ENCODE measurements at places on chromosomes 7 and 10.
A peak's percentile ranks its signal among the peaks of the same experiment; 100 is the strongest.

DNA sequence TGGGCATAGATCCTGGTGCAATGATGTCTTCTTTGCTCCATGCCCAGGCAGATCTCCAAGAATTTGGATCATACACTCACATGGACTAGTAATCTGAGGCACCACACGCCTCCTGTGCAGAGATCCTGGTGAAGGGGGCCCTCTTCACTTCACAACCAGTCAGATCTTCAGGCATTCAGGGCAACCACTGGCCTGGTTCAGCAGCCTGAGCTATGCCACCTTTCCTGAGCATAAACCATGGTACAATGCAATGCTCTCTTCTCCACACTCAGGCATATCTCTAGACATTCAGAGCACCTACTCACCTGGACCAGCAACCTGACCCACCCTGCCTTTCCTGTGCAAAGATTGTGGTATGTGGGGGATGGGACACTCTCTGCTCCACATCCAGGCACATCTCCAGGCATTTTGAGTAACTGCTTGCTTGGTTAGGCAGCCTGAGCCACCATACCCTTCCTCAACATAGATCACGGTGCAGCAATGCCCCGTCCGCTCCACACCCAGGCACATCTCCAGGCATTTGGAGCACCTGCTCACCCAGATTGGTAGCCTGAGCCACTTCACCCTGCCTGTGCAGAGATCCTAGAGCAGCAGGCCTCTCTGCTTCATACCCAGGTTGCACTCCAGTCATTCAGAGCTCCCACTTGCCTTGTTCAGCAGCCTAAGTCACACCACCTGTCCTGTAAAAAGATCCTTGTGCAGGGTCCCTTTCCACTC, 532.2 kb upstream of the STEAP1 start:
- DNase-seq = no peak

DNA sequence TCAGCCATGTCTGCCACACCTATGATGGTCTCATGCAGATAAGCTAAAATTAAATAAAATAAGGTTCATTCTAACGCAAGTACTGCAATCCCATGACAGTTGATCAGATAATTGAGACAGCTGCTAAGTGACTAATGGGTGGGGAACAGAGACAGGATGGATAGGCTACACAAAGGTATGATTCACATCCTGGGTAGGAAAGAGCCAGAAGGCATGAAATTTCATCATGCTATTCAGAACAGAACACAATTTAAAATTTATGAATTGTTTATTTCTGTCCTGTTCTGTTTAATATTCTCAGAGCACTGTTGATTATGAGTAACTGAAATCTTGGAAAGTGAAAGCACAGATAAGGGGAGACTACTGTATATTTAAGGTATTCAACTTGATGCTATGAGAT, 381.8 kb upstream of the SORCS1 start:
- no peak for DNase-seq

DNA sequence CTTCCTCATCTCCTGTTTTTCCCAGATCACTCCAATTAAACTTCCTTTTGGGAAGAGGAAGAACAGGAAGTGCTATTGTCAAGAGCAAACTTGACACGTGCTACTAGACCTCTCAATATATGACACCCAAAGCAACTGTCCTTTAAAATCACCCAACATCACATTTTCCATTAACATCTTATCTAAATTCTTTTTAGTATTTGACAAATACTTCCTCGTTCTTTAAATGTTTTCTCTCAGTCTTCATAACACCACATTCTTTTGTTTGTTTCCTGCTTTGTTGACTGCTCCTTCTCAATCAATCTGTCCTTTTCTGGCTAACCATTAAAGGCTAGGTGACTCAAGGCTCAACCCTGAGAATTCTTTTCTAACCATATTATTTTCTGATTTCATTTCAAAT, 7.1 kb upstream of the TFPI2 start:
- DNase-seq = no peak

DNA sequence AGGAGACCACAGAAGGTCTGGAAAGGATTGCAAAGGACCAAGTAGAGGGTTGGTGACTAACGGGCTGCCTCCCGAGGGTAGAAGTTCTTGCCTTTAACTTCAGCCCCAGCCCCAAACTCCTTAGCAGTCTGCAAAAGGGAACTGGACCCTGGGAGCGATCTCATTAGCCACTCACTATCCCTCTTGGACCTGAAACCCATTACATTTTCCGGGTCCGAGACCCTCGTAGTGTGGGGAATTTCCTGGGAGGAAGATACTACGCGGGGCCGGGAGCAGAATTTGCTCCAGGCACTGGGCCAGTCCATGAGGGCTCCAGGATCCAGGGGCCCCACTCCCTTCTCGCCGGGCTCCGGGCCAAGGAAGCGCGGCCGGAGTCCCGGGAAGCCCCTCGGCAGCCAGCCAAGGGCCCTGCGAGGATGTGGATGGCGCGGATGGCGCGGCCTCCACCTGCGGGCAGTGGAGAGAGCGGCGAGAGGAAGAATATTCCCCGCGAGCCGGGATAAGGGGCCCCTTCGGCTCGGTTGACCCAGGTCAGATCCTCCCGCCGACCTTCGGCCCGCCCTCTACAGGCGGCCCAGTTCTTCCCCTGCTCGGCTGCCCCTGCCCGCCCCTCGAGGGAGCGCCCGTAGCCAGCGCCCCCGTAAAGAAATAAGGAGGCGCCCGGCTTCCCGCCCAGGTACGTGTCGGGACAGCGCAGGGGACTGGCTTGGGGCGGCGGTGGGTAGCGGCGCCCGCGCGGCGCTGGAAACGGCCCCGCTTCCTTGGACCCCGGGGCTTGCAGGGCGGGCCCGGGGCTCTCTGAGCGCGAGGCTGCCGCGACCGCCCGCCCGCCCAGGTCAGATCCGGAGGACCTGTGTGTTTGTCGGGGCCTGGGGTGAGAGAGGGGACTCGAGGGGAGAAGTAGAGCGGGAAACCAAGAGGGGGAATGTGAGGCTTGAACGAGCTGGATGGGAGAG, at the start of gene MYO3A:
Gene MYO3A, plus strand, starts transcription at position 577 of the 956 bp plus-strand sequence. CDS start 17,882 bp downstream, outside the sequence.
- peak; percentile 41 for DNase-seq

- DNase-seq = no peak
These were observed 224.0 kb upstream of the GRB10 start for GRCh38 chr7:51006483-51007235.

GRCh38 chr7:4265676-4266075, 416.4 kb upstream of the FOXK1 start:
- DNase-seq = no peak

GRCh38 chr10:67770537-67770936, 67.5 kb downstream of the DNAJC12 start:
- no peak for DNase-seq

DNA sequence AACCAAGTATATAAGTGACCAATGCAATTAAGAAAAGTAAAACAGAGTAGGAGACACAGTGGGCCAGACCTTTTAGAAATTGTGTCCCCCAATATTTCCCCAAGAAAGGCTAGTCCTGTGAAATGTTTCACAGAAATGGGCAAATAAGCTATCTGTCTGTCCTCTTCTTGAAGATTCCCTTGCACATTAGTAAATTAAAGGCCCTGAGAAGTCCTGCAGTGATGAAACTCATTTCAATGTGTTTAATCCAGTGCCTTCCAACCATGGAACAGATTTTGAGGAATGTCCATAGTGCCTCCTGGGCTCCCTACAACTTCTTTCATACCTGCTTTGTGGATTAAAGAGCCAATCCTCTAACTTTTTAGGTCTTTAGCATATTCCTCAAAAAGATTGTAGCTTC, 11.2 kb upstream of the EEPD1 start:
- no peak for DNase-seq

DNA sequence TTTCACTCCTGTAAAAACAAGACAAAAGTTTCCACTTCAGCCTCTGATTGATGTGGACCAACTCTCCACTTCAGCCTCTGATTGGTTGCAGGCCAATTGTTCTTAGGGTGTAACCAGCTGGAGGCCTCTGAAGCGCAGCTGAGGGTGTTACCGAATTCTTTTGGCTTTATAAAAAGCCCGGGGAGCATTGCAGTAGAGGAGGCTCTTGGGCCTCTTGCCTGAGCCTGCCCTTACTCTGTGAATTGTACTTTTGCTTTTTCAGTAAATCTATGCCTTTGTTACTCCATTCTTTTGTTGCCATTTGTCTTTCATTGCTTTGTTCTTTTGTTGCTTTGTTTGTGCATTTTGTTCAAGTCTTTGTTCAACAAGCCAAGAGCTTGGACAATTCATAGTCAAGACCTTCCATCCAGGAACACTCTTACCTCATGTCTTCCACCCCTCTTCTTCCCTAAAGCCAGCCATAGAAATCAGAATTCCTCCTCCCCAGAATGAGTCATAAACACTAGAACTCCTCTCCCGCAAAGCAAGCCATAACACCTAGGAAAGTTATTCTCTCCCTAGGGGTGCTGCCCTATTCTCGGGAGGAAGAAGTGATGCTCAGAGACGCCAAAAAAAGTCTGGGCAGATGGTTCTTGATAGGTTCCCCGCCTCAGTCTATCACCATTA, 53.5 kb upstream of the ARMC3 start:
- no peak for DNase-seq

- DNase-seq = no peak
These were observed 68.1 kb downstream of the MAD1L1 start for GRCh38 chr7:2164646-2165045.

DNA sequence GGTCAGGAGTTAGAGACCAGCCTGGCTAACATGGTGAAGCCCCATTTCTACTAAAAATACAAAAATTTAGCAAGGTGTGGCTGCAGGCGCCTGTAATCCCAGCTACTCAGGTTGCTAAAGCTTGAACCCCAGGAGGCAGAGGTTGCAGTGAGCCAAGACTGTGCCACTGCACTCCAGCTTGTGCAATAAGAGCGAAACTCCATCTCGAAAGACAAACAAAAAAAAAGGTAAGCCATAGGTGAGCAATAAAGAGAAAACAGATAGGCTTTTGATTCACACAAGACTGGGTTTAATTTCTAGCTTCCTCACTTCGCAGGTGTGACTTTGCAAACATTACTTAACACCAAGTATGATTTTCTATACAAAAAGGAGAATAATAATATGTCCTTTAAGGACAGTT, 72.3 kb upstream of the ACBD5 start:
- no peak for DNase-seq

DNA sequence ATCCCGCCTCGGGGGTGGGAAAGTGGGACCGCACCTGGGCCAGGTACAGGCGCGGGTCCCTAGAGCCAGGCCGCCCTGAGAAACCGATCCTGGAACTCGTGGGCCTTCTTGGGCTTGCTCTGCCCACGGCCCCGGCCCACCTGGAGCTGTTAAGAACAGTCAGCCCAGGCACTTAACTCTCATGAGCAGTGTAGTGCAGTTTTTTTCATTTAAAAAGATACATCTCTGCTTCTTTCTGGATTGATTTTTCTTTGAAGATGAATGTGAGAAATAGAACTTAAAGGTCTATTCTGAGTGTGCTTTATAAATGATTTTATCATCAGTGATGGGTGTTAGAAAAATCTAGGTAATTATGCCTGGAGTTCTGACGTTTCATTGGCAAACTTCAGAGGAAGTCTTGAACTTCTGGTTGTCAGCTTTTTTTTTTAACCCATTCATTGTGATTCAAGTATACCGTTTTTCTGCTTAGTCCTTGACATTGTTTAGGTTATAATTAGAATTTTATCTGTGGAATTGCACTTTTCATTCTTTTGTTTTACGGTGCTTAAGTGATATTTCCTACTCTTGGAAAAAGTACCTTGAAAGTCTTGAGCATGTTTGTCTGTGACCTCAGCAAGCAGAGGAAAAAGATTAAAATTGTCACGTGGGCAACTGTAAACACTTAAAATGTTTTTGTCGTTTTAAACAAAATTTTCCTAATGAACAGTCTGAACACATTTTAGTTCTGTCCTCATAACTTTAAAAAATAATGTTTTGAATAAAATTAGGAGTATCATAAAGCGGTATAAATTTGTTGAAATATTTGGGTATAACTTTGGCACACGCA, 906 bp downstream of the CDK1 start:
- DNase-seq = no peak

DNA sequence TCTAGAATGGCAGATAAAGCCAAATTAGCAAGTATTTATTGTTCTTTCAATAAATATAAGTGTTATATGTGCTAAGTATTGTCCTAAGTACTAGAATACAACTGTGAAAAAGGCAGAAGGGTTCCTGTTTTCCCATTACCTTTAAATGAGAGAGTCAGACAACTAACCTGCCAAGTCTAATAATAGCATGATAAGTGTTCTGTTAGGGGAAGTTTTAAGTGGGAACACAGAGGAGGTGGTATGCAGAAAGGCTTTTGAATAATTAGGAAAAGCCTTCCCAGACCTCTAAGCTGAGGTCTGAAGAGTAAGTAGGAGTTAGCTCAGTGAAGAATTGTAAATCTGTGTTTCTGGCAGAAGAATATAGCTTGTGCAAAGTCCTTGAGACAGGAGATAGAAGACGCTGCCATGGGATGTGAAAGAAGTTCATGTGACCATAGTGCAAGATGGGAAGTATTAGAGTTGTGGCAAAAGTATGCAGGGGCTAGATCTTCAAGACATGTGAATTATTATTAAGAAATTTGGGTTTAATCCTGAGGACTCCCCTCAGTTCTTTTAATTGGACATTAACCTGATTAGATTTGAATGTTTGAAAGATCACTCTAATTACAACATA, 12.5 kb downstream of the SHOC2 start:
- no peak for DNase-seq

DNA sequence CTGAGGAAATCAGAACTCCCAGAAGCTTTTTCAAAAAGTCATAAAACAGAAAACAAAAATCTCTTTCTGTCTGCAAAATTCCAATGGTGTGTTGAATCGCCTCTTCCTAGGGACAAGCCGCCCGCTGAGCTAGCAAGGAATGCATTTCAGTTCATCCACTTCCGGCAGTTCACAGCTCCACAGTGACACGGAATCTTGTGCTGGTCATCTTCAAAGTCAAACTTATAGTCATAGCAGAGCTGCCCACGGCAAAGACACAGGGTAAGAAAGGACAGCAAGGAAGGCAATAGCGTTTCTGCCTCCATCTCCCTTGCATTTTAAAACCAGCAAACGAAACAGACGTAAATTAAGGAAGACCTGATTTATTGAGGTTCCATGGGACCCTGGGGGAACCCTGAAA, 111.2 kb downstream of the GALNT11 start:
- DNase-seq = no peak

- no peak for DNase-seq
These were observed 13.4 kb downstream of the CTBP2 start for GRCh38 chr10:125146791-125147579.

- no peak for DNase-seq
These were observed 255.5 kb upstream of the C7orf33 start for GRCh38 chr7:148334959-148335577.

GRCh38 chr7:4226524-4226882, 455.6 kb upstream of the FOXK1 start:
- DNase-seq = peak; percentile 39

DNA sequence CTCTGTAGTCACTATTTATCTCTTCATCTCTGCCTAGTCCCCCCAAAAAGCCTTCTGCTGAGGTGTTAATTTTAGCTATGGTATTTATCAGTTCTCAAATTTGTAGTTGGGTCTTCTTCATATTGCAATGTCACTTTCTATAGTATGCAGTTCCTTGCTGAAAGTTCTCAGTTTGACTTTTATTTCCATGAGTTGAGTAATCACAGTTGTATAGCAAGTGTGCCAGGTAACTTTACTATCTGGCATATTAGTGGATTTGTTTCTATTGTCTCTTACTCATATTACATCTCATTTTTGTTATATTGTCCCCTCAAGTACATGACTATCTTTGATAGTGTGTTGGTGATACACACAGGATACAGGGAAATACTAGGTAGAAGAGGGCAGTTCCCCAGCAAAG, 152.8 kb downstream of the CUBN start:
- DNase-seq = no peak

Measured in NCI-H526 (cell line).